ENCODE measurements at places on chromosomes 11 and 22. TPM values are rescaled to one million over a fixed set of nuclear protein-coding genes. Genes with fewer than 3 reads are reported as not detected.

MMP11 gene
- 5.9 TPM for total RNA-seq

RFPL3 gene
- not detected for total RNA-seq

FAM83F gene
- 2.7 TPM for total RNA-seq

ARSA gene
- 32.8 TPM for total RNA-seq

MACROD1 gene
- total RNA-seq, result 7.2 TPM
